Pancreas (tissue), 10 donors: ENCODE measurements at places on chromosomes 5 and 9. TPM values are rescaled to one million over a fixed set of nuclear protein-coding genes. Genes with fewer than 3 reads are reported as not detected.

- no peak for DNase-seq
Measured at GRCh38 chr5:177040814-177041420, 18.4 kb downstream of the ZNF346 start.

DNA sequence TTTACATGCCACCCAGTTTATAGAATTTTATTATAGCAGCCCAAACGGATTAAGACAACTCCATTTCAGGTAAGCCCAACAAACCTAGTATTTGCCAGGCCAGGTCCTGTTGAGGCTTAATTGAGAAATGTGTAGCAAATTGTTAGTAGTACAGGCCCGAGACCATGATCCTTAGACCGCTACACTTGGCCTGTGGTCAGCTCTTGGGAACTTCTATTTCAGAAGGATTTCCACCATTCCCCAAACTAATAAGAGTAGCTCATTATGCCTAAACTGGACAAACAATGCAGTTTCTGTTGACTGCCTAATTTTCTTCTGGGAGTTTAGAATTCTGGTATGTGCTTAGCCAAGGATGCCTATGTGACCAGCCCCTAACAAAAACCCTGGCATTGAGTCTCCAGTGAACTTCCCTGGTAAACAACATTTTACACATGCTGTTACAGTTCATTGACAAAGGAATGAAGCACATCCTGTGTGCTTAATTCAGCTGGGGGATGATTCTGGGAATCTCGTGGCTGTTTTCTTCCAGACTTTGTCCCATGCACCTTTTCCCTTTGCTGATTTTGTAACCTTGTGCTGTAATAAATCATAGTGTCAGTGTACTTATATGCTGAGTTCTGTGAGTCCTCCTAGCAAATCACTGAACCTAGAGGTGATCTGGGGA lies 5.6 kb upstream of the GPX3 start:
- no peak for DNase-seq

GRCh38 chr5:91296674-91297143 lies 86.4 kb downstream of the ARRDC3 start:
- no peak for DNase-seq

DNA sequence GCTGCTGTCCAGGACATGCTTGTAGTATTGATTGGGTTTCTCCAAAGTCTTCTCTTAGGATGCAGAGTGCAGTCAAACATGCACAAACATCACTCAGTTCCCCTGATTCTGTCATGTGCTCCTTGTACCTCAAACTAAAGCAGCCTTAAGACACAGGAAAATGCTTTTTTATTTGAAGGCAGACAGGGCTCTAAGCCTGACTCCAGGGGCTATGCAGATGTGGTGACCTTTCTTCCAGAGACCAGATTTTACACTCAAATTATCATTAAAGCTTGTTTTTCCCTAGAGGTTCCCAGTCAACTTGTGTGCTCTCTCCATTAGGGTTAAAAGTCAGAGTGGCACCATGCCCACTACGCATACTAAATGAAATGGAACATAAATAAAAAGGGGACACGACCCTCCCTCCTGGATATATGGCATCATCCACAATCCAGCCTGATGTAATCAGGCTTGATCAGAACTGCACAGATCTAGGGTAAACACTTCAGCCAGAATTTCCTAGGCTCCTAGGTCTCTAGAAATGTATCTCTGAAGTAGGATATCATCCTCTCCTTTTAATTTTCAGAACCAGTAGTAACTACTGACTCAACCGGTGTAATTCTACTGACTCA lies 771.1 kb downstream of the NR2F1-AS1 start:
- no peak for DNase-seq

- DNase-seq: no peak
Measured at GRCh38 chr9:79256691-79257213, 315.0 kb upstream of the TLE4 start.

- DNase-seq: no peak
Measured at GRCh38 chr9:10080012-10080411, 532.8 kb downstream of the PTPRD start.

Gene SHC3
- 0.52 TPM for total RNA-seq
